Hepatic stellate cell (primary cell): ENCODE measurements at places on chromosomes 11 and 22.
A peak's percentile ranks its signal among the peaks of the same experiment; 100 is the strongest.

GRCh38 chr22:46969491-46969890, 207.0 kb downstream of the TBC1D22A start:
- no peak for DNase-seq

- no peak for DNase-seq
Observed at GRCh38 chr22:30187529-30188407, 58.8 kb downstream of the LIF start.

GRCh38 chr22:27621486-27622070, 180.0 kb downstream of the MN1 start:
- peak; percentile 50 for DNase-seq

DNA sequence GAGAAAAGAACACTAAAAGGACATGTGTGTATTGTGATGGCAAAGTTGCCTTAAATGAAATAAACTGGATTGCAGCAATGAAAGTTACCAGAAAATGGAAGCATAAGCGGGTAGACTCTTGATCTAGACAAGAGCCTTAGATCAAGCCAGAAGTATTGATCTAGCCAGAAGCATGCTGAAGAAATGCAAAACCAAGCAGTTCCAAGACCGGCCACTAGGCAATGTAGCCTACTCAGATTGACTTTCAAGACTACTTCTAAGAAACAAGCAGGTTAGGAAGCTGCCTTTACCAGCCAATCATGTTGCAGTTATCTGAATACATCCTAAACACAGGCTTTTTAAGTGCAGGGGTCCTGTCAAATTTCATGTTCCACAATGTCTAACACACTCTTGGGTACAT, 54.6 kb downstream of the KCNA4 start:
- DNase-seq: no peak

DNA sequence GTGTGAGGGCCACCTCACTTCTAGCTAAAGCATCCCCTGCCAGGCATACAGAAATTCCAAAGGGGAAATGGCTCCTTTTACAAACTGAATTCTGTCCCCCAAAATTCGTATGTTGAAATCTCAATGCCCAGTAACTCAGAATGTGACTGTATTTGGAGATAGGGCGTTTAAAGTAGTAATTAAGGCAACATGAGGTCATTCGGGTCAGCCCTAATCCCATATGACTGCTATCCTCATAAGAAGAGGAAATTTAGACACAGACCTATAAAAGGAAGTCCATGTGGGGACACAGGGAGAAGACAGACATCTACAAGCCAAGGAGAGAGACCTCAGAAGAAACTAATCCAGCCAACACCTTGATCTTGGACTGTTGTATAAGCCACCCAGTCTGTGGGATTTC, 119.1 kb downstream of the CHST1 start:
- DNase-seq: no peak

- DNase-seq: no peak
Observed at GRCh38 chr11:15942126-15942525, 414.2 kb downstream of the SOX6 start.

DNA sequence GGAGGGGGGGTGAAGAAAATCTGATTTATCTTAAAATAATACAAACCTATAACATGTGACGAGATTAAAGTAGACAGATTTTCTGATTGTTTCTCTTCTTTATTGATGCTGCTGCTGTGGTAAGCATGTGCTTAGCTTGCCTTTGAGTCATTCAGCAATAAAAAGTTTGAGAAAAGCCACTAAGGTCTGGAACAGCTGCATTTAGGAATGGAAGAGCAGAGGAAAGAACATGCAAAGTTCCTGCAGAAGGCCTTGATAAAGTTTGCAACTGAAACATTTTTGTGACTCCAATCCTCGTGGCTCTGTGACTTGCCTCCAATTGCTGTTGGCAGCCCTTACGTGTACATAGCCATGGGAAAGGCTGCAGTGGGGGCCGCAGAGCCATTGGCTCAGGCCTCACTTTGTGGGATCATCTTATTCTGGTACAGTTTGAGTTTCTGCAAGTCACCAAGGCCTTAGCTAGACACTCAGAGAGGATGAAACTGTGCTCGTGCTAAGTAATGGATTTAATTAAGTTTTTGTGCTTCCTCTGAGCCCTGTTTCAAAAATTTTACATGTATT, 370.2 kb downstream of the AASDHPPT start:
- no peak for DNase-seq

- peak; percentile 73 for DNase-seq
Observed at GRCh38 chr11:125348674-125349309, 147.3 kb downstream of the FEZ1 start.
